ENCODE measurements at places on chromosomes 13 and 19.

DNA sequence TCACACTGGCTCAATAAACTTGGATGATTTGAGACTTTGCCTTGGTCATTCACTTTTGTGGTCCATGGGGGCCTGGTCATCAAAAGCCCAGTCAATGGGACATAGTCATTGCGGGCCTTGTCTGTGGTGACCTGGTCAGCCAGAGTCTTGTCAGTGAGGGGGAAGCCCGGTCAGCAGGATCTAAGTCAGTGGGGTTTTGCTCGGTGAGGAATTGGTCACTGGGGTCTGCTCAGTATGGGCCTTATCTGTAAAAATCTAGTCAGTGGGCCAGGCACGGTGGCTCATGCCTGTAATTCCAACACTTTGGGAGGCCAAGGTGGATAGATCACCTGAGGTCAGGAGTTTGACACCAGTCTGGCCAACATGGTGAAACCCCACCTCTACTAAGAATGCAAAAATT is 63.7 kb upstream of the TPM4 start:
- DNase-seq = no peak

DNA sequence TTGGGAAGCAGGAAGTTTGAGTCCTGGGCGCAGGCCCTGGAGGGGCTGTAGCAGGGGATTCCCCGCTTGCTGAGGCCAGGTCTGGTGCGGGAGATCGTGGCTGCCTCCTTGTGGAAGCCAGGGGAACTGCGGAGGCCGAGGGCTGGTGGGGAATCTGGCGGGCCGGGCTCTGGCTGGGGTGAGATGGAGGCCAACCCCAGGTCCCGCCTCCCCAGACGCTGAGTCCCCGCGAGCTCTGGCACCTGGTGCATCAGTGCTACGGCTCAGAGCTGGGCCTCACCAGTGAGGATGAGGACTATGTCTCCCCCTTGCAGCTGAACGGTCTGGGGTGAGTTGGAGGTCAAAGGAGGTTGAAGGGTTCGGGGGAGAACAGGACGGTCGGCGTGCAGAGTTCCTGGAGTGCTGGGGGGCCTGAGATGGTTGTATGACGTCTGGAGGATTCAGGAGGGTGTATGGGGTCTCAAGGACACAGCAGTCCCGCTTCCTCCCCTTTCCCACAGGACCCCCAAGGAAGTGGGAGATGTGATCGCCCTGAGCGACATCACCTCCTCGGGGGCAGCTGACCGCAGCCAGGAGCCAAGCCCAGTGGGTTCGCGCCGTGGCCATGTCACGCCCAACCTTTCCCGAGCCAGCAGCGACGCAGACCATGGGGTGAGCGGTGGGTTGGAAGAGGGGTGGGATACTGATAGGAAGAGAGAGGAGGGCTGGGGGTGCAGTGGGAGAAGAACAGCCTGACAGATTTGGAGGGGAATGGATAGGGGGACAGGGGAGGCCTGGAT is 13.1 kb downstream of the GRAMD1A start:
- DNase-seq = peak; percentile 76

DNA sequence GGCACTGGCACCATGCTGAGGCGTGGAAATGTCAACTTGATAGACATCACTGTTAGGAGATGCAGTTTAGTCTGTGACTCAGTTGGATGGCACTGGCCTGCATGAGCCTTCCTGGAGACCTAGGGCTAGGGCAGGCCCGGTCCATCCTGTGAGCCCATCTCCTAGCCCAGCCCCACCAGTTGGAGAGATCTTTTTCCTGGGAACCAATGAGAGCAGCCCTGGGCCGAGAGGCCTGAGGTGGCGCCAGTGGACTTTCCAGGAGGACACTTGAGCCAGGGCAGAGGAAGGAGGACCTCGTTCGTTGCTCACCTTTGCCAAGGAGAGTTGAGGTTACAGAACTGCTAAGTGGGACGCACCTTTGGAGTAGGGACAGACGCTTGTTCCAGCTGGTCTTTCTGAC is 100.5 kb upstream of the TEX29 start:
- no peak for DNase-seq

GRCh38 chr13:69579351-69579750 is 528.3 kb upstream of the ATXN8OS start:
- DNase-seq = no peak

- no peak for DNase-seq
Observed at GRCh38 chr13:41577436-41577835, 120.1 kb downstream of the RGCC start.

GRCh38 chr13:109816808-109817203 is 30.4 kb upstream of the IRS2 start:
- DNase-seq = no peak

DNA sequence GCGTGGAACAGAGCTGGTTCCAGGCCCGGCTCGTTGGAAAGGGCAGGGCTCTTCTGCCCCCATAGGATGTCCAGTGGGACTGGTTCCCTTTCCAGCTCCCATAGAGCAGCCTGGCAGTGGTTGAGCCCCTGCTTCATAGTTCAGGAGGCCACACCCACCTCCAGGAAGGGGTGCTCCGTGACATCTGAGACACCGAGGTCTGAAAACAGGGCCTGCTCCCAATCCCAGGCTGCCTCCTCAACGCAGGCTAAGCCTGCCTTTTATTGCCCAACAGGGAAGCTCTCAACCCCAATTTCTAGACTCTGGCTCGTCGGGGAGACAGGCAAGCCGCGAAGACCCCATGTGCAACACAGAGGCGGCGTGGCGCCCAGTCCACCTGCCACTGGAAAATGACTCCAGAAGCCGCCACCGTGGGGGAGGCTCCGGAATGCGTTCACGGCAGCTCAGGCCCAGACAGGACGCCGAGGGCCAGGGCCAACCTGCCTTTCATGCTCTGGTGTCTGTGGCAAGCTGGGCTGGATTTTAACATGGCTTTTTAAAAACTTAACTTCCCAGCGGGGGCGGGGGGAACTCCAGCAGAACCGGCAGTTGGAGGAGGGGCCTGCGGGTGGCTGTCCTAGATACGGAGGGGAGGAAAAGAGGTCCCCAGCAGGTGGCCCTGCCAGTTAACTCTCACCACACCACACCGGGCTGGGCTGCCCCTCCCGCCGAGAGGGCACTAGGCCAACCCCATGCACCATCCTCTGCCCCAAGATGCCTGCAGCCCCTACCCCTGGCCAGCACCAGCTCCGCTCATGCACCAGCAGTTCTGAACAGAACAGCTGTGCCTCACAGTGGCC is 17.9 kb upstream of the TINCR start:
- DNase-seq = peak; percentile 70

DNA sequence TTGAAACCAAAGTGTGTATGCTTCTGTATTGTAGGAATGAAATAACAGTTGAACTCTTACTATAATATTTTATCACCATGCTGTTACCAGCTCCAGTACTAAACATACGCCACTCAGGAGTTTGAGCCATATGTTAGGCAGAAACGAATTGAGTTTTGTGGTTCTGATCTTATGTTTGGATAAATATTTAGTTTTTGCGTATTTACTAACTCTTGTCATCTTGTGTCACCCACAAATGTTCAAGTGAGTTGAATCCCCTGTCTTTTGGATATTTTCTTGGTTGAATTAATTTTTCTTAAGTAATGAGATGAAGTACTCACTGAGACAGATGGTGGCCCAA is 1.5 kb downstream of the FNDC3A start:
- no peak for DNase-seq

GRCh38 chr19:16325161-16325527 is 518 bp downstream of the KLF2 start:
- DNase-seq = peak; percentile 50

- DNase-seq = no peak
Observed at GRCh38 chr19:56993851-56994250, 125.9 kb upstream of the USP29 start.

- no peak for DNase-seq
Observed at GRCh38 chr13:98717891-98718290, 34.6 kb downstream of the SLC15A1 start.
